ENCODE measurements at places on chromosomes 6 and 20.

- no peak for DNase-seq
These were observed 10.0 kb downstream of the MBOAT1 start for GRCh38 chr6:20202324-20202658.

- DNase-seq: no peak
These were observed 547.8 kb downstream of the TENT5A start for GRCh38 chr6:81204731-81205130.

DNA sequence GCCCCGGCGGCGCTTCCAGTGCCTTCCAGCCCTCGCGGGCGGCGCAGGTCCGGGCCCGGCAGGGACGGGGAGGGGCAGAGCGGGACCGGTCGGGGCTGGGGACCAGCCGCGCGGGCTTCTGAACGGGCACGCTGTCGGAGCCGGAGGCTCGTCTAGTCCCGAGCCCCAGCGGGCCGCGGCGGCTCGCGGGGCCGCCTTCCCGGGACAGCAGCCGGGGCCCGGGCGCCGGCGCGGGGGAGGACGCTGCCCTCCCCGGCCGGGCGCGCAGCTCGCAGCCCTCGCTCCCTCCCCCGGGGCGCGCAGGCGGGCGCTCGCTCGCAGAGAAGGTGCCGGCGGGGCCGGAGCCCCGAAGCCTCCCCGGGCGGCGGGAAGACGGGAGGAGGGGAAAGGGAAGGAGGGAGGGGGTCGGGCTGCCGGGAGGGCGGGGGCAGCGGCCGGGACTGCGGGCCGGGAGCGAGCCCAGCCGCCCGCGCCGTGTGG is 696 bp upstream of the SIRPA start:
- peak; percentile 74 for DNase-seq

- no peak for DNase-seq
These were observed 61.8 kb downstream of the FAM229B start for GRCh38 chr6:112149236-112149635.

- no peak for DNase-seq
These were observed 208.5 kb upstream of the CITED2 start for GRCh38 chr6:139582956-139583355.

GRCh38 chr6:119348096-119348747 is 1.3 kb downstream of the MAN1A1 start:
- DNase-seq: peak; percentile 1

- DNase-seq: no peak
These were observed 5.5 kb downstream of the RWDD2A start for GRCh38 chr6:83198486-83199172.

DNA sequence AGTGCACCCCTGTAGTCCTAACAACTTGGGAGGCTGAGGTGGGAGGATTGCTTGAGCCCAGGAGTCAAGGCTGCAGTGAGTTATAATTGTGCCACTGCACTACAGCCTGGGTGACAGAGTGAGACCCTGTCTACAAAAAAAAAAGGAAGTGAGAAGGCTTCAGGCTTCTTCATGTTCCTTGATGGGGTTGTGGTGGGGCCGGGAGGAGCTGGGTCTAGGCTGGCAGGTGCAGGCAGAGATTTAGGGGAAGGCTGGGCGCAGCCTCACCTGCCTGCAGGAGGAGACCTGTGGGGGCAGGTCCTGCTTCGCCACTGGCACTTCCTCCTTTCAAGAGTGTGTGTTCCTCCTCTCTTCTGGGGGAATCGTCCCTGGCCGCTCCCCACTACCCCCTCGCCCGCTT is 63.9 kb downstream of the CHMP4B start:
- DNase-seq: no peak

GRCh38 chr20:33280775-33281174 is 2.2 kb upstream of the BPIFB1 start:
- DNase-seq: no peak

DNA sequence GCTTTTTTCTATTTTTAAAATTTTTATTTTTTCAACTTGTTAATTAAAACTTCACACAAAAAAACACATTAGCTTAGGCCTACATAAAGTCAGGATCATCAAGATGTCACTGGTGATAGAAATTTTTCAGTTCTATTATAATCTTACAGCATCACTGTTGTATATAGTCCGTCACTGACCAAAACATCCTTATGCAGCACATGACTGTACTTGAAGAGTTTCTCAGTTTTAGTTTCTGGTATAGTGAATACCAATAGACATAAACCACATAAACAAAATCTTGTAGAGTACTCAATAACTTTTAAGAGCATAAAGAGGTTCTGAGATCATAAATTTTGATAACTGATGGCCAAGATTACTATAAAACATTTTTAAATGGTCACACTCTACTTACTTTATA is 71.8 kb downstream of the ASCC3 start:
- DNase-seq: no peak

DNA sequence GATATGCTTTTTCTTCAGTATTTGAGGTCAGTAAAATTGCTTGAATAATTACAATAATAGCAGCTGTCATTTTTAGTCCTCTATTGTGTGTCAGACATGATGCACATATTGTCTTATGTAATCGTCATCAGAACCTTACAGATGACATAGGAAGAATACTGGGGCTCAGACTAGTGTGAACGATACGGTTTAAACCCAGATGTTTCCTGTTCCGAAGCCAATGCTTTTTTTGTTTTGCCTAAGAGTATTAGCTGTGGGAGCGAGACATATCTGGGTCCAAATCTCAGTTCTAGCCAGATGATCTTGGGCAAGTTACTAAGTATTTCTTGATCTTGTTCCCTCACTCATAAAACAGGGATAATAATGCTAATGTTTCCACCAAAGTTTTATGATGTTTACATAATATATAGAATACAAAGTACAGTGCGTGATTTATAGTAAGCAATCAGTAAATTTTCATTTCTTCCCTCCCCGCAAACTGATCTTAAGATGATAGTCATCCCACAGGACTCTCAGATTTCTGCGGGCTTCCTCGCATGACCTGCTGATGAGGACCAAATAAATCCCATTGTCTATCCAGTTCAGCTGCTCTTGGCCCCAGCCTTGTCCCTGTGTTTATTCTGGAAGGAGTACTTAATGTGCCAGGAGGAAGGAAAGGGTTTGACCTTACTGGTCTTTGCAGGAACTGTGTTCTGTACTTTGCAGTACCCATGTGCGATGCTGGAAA is 98.2 kb downstream of the CAP2 start:
- DNase-seq: peak; percentile 83

DNA sequence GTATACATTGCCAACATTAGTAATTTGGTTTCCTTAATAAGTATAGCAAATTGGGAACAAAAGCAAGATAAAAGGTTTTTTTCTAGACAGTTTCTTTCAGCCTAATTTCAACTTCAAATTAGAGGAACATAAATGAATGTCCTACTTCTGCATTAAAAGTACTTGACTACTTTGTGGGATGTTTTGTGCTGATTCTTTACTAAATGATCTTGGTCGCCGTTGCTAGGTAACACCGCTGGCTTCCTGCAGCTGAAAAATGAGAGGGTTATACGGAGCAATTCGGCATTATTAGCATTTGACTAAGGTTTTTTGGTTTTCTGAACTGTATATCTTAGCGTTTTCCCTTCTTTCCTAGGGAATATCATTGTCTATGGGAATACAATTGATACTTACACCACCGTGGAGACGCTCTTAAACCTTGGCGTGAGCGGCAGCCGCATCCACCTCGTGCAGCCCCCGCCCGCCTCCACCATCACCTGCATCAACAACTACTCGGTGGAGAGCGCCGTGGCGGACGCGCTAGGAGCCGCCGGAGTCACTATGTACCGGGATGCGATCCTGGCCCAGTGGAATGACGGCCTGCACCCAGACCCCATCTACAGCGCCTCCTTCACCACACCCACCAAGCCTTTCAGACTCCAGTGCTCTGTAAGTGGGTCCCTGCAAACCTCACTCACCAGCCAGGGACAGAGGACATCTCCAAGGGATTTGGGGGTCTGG is 90.9 kb upstream of the INSM1 start:
- DNase-seq: no peak

DNA sequence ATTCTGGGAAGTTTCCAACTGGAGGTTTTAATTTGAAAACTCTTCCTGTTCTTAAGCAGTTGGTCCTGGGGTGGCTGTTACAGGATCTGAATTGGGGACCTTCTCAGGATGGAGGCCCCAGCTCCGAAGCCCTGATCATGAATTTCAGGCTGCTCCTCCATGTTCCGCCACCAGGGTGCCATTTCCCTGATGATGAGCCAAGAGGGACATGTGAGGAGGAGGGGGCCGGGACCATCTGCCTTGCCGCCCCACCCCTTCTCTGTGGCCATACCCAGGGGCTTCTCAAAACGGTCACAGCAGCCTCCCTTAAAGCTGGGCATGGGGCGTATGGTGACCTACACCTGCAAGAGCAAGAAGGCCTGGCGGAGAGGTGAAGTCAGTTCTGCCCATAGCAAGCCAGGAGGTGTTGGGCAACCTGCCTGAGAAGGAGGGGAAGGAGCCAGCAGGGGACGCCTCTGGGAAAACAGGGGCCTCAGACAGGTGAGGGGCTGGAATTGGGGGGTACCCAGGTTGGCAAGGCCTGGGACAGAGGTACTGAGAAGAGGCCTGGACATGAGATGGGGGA is 3.6 kb upstream of the BAK1 start:
- peak; percentile 38 for DNase-seq

- DNase-seq: no peak
These were observed 99.7 kb downstream of the EYA2 start for GRCh38 chr20:46994341-46994740.

DNA sequence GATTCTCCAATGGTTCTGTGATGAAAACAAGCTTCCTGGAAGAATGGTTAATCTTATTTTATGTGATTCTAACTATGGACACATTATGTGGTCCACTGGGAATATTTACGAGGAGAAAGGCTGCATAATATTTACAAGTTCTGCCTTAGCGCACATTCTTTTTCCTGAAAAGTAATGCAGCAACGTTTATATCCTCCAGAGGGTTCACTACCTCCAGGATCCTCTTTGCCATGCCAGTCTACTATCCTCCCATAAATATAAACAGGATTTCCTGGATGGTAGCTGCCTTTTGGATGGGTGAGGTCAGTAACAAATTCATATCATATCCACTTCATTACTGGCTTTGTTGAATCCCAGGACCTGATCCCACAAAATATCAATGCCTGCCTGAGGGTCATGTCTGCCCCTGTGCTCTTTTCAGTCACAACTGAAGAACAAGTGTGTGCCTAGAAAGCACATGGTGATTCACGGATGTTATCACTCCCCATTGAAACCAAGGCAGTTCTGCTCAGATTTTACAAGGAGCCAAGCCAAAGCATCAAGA is 30.4 kb downstream of the ADGRF5 start:
- no peak for DNase-seq

DNA sequence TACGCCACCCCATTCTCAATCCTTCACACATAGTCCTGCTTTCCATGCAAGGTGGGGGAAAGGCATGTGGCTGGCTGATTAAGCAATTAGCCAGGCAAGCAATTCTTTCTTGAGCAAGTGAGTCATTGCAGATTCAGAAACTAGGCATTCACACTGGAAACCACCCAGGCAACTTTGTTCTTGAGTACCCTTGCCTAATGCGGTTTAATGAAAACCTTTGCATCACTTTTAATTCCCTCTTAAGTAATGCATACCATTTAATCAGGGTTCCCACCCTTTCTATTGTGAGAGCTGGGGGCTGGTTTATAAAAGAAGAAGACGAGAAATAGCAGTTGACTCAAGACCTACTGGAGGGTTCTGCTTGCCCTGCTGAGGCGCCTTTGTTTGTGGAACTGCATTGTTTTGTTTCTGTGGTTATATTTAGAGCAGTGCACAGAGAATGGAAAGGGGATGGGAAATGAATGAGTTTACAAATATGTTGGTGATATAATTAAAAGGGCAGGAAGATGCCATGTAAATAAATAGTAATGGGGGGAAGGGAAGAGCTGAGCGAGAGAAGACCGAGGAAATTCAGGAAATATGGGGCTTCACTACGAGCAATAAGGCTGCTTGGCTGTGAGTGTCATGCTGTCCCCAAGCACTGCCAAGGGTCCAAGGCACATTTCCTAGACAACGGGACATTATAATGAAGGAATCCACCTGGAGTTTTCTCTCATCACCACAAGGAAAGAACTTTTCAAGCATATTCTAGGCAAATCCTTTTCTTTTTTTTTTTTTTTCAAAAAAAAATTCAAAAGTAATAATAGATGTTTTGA is 48.8 kb upstream of the TSHZ2 start:
- DNase-seq: no peak

DNA sequence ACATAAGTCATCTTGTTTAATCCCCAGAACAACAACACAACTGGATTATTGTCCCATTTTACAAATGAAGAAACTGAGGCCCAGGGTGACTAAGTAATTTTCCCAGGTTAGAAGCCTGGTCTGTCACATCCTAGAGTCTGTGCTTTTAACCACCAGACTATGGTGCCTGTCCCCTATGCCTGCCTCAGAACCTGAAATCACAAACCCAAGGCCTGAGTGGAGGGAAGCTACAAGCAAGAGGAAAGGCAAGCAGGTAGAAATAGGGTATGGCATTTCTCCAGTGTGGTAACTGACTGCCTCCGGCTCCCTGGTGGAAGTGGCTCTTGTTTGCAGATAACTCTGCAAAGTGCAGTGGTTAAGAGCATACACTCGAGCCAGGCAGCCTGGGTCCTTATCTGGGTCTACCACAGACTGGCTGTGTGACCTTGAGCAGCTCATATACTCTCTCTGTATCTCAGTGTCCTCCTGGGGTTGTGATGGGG is 2.5 kb downstream of the TMEM63B start:
- no peak for DNase-seq

DNA sequence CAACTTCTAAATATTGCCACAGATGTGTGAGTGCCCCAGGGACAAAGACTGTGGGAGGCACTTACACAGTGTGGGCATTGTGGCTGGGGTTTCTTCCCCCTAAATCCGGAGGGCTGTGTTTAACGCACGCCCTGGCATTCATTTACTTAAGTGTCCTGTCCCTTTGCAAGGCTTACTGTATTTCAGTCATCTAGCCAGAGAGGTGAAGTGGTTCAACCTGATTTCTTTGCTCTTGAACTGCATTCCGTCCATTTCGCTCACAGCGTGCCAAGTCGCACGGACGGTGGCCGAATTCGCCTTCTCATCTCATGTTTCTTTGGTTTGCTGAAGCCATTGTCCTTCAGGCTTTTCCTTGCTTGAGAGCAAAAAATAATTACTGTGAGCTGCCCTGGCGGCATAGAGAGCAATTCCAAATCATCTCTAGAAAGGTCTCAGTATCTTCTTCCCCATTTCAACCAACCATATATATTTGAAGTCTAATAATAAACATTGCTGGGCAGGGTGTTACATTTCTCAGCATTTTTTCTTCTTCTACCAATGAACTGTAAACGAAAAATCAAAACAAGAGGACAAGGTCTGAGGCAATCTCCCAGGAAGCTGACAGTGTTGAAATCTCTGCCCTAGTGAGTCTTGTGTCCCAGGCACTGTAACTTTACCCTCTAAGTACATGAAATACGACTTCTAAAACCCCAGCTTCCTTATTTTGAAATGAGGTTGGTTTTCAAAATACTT is 16.9 kb downstream of the SYTL3 start:
- DNase-seq: peak; percentile 90

- DNase-seq: no peak
These were observed 292.0 kb upstream of the JARID2 start for GRCh38 chr6:14953836-14954235.

Data from T47D (cell line).